ENCODE measurements at places on chromosomes 6 and 20. TPM values are rescaled to one million over a fixed set of nuclear protein-coding genes. Genes with fewer than 3 reads are reported as not detected.
A peak's percentile ranks its signal among the peaks of the same experiment; 100 is the strongest.

FABP7 gene
- not detected for total RNA-seq

CST5 gene
- not detected for total RNA-seq

GRCh38 chr6:46688117-46688965 lies 656 bp downstream of the TDRD6 start:
- H3K36me3 ChIP-seq, result no peaks in the 10 kb centered on the region
- no peaks in the 10 kb centered on the region for H3K4me1 ChIP-seq
- no peak overlapping the region for H3K27ac ChIP-seq
- no peak overlapping the region for H3K4me3 ChIP-seq
- DNase-seq, result no peak
- no peaks in the 10 kb centered on the region for H3K27me3 ChIP-seq

- no peak overlapping the region for H3K4me3 ChIP-seq
- H3K36me3 ChIP-seq, result no peaks in the 10 kb centered on the region
- peaks cover 10% of the 10 kb centered on the region for H3K4me1 ChIP-seq
- H3K27me3 ChIP-seq, result no peaks in the 10 kb centered on the region
- peak overlapping the region; percentile 56 for H3K27ac ChIP-seq
Measured at GRCh38 chr20:53643031-53643832, 49.6 kb upstream of the ZNF217 start.

Measured in IMR-90 (cell line).